Left ventricle myocardium superior (tissue), 1 donor: ENCODE measurements at places on chromosomes 2 and 18. TPM values are rescaled to one million over a fixed set of nuclear protein-coding genes. Genes with fewer than 3 reads are reported as not detected.

The GRB14 gene
- 27.8 TPM for total RNA-seq

The SERPINB5 gene
- total RNA-seq, result not detected

The ARHGAP15 gene
- 4.2 TPM for total RNA-seq

The ABCG8 gene
- total RNA-seq, result not detected

The ASB18 gene
- total RNA-seq, result 3.8 TPM

The FAM228A gene
- 0.15 TPM for total RNA-seq

The COL4A3 gene
- total RNA-seq, result 4.5 TPM

The ASPRV1 gene
- total RNA-seq, result 0.84 TPM

The LOXHD1 gene
- 0.74 TPM for total RNA-seq

The GAL3ST2 gene
- total RNA-seq, result not detected

DNA sequence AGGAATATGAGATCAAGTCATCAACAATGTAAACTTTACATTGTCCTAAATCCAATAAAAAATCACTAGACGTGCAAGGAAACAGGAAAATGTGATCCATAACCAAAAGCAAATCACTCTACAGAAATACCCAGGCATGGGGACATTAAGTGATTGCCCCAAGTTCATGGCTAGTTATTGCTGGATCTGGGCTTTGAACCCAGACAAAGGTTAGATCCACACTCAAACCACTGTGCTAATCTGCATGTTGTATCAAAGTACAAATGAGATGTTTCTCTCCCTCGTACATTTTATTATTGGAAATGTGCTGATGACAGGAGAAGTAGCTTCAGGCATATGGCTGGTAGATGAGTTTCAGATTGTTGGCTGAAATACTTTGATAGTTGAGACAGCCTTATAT is 2.7 kb upstream of the ARL5A start:
- DNase-seq, result no peak

DNA sequence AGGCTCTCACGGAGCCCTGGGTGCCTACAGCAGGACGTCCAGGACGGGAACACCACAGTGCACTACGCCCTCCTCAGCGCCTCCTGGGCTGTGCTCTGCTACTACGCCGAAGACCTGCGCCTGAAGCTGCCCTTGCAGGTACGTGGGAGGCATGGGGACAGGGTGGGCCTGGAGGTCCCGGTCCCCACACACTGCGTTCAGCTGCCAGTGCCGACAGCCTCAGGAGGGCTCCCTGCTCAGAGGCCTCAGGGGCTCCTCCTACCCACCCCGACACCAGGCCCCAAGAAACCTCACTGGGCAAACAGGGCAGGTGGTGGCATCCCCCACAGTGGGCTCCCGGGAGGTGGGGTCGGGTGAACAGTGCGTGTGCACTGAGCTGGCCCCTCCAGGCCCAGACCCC is 10.8 kb downstream of the ANO7 start:
- DNase-seq, result no peak

GRCh38 chr2:158760887-158761286 is 34.2 kb upstream of the DAPL1 start:
- DNase-seq, result peak; percentile 63

GRCh38 chr18:23838233-23838632 is 149.0 kb downstream of the LAMA3 start:
- DNase-seq, result no peak

DNA sequence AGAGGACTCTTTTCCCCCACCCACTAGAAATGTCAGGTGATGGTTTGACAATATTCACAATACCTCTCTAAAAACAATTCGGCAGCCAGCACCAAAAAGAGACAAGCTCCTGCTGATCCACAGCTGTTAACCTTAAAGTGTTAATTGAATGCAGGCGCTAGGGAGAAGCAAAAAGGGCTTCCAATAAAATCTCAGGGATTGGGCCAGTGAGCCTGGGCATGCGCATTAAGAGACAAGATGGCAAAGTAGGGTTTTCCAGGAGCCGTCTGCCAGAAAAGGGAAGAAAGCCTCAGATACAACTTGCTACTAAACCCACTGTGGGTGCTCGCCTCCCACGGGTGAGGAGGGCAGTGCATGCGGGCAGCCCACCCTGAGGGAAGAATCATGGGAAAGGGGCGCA is 98.8 kb downstream of the HS6ST1 start:
- no peak for DNase-seq

DNA sequence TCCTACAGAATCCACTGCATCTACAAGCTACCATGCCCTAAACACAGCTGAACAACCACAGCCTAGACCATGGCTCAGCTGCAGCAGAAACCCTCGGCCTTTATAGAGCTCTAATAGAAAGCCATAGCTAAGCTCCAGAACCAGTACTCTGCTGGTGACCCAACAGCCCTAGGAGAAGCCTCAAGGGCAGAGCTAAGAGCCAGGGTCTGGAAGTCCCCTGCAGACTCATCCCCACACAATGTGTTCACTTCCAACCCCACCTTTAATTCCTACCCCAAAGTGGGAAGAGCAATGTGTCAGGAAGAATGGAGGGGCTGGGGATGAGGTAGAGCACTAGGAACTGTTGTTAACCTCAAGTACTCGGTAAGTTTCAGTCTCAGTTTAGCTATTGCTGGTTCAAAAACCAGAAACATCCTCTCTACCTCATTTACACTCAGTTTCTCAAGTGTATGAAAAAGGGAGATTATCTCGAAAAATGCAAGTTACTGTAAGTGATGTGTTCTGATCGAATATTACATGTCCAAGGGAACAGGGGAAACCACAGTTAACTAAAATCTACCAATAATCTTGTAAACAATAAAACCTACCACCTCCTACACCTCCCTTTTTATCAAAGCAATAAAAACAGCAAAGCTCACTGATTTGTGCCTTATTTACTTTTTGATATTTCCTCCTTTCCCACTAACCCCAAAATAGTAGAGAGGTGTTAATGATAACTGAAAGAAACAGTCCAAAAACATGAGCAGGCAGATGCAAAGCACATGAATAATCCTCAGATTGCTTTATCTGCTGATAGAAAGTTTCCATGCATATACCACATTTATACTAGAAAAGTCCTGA is 36.2 kb downstream of the THADA start:
- no peak for DNase-seq

- no peak for DNase-seq
Observed at GRCh38 chr2:85011747-85012146, 40.8 kb downstream of the KCMF1 start.

- no peak for DNase-seq
Observed at GRCh38 chr2:24153478-24153877, 21.4 kb upstream of the FAM228A start.

DNA sequence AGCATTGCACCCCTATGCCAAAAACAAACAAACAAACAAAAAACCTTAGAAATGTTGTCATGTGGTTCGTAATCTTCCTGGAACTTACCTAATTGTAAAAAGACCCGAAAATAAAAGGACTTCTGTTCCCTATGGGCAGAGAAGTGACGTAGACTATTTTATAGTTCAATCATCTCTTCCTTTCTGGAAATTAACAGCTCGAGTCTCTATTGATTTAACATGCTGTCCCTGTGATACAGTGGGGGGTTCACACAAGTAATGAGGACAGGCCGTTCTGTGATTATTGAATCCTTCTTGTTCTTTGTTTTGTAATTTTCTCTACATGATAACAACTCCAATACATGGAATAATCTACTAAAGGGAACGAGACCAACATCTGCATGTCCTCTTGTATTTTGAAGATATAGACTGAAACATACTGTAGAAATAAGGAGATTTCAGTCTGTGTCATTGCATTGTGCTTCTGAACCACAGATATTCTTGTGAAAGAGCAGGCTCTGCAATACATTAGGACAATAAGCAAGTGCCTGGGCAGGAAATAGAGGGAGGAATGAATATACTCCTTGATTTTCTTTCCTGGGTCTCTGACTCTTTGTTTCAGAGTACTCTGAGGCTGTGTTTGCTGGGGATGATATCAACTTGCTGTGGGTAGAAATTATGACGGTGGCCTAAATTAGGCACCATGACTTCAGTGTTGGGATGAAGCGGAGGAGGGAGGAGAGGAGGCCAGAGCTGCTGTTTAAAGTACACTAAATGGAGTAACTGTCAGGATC is 65.7 kb upstream of the PPM1B start:
- no peak for DNase-seq

DNA sequence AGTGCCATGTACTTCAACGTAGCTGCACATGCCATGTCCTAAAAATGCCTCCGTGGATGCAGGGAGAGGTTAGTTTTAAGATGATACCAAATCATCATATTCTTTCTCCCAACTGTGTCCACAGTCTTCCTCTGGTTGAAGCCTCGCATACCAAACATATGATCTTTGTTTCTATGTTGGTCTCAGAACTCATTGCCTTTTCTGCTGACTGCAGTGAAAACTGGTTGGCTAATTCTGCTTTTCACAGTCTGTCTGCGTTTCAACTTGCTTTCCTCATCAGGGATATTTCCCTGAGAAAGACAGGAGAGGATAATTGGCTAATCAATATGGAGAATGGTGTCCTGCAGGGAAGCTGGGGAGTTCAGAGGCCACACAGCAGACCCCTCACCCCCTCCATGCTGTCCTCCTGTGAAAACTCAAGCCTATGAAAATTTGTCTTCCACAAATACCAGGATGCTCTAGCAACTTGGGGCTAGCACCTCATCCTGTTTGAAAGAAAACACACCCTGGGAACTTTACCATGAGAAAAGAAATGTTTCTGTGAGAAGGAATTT is 192.2 kb upstream of the PXDN start:
- no peak for DNase-seq

GRCh38 chr2:46122318-46122976 is 174.8 kb upstream of the EPAS1 start:
- no peak for DNase-seq

DNA sequence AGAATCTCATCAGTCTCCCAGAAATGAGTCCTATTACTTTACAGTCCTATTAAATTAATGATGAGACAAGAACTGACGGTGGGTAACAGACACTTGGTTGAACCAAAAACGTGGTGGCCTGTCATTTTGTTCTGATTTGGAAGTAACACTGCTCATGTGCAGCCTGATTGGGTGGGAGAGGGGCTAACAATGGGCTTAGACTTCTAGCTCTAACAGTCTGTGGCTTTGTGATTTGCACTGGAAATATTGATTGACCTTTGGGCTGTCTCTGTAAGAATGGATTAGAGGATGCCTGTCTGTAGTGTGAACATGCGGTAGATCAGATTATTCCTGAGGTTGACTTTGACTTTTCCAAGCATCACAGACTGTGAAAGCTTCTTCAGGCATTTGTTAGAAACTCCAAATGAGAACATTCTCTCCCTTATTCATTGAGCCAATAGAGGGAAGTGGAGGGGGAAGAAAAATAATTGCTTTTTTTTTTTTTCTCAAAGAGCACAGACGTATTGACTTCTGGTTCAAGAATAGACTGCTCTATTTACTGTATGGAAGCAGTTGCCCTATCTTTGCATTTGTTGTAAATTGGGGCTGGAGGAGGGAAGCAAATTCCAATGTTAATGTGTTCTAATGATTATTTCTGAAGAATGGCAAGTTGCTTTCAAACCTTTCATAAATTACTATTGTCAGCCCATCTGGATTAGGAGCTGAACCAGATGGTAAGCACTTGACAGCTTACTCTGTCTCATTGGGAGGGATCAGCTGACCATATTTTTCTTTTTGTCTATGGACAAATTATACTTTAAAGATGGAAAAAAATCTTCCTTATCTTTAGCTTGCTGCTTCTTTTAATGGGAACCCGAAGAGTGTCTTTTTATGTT is 85.8 kb upstream of the TTN start:
- DNase-seq, result no peak

GRCh38 chr2:99635710-99636109 is 145.9 kb upstream of the REV1 start:
- DNase-seq, result no peak

GRCh38 chr2:197446844-197447243 is 6.5 kb upstream of the COQ10B start:
- no peak for DNase-seq

GRCh38 chr2:72138921-72139381 is 8.7 kb downstream of the CYP26B1 start:
- DNase-seq, result no peak

DNA sequence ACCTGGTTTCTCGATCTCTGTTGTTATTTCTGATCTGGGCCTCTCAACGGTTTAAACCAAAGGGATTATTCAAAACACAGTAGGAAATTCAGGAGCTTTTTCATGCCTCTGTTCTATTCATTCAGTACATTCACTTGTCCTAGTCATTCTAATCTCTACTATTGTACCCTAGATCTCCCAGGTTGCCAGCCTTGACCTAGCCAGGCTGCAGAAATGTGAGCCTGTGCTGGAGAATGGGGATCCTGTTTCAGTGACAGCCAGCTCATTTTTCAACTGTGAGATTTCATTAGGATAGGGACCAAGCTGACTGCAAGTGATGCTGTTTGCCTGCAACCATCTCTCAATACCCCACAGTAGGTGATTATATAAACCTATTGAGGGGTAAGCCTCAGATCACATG is 186.2 kb downstream of the CMPK2 start:
- DNase-seq, result no peak

- DNase-seq, result no peak
Observed at GRCh38 chr2:129722306-129723019, 257.0 kb upstream of the RAB6C start.

GRCh38 chr2:147331790-147332419 is 512.9 kb upstream of the ACVR2A start:
- no peak for DNase-seq
